Activated CD4-positive, alpha-beta T cell treated with anti-CD3 and anti-CD28 coated beads, Interleukin-2, amount 50 U/mL, for 16 hours (primary cell): ENCODE measurements at places on chromosomes 4 and X.

DNA sequence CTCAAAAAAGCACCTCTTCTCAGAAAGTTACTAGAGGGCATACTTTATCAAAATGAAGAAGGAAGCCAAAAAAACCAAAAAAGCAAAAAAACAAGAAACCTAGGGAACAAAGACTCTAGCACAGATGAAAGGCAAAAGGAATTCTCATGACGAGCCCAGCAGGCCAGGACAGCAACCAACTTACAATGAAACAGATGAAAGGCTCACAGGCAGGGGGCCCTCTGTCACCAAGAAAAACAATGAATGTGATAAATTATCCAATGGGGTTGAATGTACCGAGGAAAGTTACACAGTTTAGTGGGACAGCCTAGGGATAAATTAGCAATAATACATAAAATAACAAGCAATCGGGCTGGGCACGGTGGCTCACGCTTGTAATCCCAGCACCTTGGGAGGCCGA is 79.0 kb downstream of the GPR82 start:
- DNase-seq = no peak

GRCh38 chrX:132088864-132089263 is 39.0 kb downstream of the FRMD7 start:
- no peak for DNase-seq

DNA sequence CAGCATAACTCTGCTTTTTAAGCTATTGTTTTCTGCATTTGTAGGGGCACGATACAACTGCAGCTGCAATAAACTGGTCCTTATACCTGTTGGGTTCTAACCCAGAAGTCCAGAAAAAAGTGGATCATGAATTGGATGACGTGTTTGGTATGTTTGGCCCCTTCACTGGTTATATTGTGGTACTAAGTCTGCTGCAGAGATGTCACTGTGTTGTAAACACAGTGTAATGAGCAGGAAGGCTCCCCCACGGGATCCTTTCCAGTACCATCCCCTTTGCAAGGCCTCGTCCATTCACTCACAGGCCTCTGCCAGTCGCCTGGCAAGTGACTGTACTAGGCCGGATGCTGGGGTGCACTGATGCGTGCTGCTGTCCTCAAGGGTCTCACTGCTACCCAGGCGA is 13.8 kb downstream of the CYP4V2 start:
- DNase-seq = no peak

- DNase-seq = no peak
Measured at GRCh38 chr4:77877771-77878565, 15.3 kb downstream of the MRPL1 start.

- no peak for DNase-seq
Measured at GRCh38 chr4:154707877-154708276, 35.9 kb upstream of the LRAT start.
